ENCODE measurements at places on chromosomes 3 and 15.

DNA sequence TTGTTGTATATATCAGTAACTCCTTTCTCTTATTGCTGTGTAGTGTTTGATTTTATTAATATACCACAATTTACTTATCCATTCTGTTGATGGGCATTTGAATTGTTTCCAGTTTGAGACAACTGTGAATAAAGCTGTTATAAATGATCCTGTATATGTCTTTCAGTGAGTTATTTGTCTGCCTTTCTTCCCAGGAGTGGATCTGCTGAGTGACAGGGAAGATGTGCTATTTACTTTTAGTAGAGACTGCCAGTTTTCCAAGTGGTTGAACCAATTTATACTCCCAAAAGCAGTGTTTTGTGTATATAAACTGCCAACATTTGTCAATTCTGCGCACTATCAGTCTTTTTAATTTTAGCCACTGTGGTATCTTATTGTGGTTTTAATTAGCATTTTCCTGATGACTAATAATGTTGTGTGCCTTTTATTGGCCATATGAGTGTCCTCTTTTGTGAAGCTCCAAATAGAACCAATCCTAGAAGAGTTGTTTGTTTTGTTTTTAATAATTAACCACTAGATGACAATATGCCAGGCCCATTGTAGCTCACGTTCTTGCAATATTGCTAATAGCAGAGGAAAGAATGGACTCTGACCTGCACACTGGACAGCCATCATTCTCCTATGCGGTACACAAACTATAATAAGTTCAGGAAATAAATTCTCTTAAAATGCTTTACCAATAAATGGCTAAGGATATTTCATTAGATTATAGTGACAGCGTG lies 25.3 kb downstream of the TRANK1 start:
- DNase-seq = no peak

- no peak for DNase-seq
Measured at GRCh38 chr3:187006864-187007630, 76.7 kb downstream of the ST6GAL1 start.

DNA sequence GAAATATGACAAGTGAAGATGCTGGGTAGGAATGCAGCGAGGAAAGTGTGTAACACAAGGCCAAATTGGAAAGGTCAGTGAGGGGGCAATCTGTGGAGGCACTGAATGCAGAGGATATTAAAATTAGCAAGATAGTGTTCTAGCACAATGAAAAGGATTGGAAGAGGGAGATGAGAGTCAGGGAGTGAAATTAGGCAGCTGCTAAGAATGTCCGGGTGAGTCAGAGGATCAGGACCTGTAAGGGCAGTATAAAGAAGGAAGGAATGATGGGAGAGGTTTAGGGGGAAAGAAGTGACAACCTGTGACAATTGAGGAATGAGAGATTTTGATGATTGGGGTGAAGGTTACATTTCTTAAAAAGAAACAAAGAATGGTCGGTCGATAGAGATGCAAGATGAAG lies 103.5 kb downstream of the UBE3A start:
- DNase-seq = no peak

DNA sequence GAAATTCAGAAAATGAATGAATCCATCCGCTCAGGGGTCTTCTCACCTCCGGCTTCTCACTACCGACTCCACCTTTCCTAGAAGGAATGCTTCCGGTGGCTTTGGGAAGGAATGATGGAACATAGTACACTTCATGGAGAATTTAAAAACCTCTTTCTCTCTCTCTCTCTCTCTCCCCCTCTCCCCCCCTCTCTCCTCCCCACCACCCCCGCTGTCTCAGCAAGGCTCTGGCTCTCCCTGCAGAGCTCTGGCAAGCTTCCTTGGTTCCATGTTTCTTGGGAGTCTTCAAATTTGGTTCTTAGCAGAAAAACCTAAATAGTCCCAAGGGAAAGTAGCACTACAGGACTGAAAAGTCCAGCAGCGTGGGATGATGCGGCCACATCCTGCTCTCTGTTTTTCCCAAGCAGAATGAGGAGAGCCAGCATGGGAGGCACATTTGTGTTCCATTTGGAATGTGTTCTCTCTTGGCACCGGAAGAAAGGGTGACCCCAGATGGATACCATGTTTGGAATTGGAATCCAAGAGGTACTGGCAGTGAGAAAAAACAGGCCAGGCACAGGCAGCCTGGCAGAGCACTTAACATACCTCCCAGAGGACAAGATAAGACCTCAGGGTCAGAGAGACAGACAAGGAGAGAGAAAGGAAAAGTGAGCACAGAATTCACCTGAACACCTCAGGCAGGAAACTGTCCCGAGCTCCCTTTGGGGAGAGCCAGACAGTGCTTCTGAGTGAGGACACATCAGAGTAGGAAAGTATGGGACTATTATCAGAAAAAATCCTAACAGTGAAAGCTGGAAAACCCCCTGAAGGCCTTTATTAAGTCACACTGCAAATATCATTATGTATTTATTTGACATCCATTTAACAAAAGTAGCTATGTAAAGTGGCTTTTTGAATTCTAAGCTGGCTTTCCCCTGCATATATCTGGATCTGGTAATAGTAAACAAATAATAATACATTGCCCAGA lies at the start of gene POPDC2:
Gene POPDC2 (minus strand): TSS at position 116 of the 967 bp plus-strand sequence. CDS start 166 bp downstream, outside the sequence.
- no peak for DNase-seq

DNA sequence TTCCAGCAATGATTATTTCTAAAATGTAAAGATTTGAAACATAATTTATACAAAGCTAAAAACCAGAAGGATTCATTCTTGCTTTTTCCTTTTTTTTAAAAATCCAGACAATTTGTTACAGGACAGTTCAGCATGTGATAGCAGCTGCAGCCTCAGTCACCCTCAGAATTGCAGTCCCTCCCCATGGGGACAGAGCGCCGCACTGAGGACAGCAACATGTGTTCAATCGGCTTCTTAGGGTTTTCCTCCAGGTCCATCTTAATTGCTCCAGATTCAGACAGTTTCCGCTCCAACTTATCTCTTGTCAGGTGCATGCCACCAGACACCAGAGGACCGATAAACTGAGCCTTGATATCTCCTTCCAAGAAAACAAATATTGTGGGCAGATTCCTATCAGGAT lies 134.9 kb upstream of the TBC1D5 start:
- no peak for DNase-seq

- DNase-seq = no peak
Measured at GRCh38 chr3:58291671-58292338, 14.2 kb upstream of the RPP14 start.

- no peak for DNase-seq
Measured at GRCh38 chr3:162354356-162354755, 857.7 kb downstream of the OTOL1 start.

- no peak for DNase-seq
Measured at GRCh38 chr15:96264351-96264798, 66.1 kb upstream of the NR2F2 start.

DNA sequence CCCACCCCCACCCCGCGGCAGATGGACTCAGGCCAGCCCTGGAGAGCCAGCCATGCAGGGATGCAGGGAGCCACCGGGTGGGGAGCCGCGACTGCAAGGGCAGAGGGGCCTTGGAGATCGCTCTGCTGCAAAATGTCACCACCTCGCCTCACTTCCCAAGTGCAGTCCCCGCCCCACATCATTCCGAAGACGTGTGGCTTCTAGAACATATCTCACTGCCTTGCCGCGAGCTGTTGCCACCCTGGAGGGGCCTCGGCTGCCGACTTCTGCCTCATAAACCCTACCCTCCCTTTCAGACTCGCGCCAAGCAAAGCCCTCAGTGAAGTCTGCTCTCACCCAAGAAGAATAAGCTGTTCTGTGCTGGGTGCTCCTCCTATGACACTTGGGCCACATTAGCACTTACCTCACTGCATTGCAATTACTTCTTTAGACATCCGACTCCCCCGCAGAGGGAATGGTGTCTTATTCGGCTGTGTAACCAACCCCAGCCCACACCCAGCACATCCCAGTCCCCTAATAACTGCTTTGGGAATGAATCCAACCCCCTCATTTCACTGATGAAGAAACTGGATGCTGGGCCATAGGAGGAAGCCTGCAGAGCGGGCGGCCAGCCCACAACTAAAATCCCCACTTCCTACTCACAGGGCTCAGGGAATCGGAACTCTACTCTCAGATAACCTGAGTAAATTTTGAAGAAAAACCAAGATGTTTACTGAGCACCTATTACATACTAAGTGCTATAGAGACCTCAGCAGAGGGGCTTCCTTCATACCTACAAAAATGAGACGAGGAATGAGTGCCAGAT lies 8.6 kb downstream of the TLE3 start:
- no peak for DNase-seq

DNA sequence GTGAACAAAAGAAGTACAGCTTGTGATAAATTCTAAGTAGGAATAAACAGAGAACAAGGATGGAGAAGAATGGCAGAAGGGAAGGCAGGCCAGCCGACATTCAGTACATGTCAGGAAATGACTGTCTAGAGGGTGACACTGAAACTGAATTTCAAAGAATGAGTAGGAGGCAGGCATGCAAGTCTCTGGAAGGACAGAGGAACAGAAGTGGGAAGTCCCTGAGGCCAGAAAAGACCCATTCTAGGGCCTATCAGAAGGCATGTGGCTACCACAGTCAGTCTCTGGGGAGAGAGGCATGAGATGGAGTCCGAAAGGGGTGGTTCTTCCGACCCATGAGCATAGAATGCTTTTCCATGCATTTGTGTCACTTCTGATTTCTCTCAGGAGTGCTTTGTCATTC lies 243.5 kb upstream of the UBE2E2 start:
- DNase-seq = no peak

DNA sequence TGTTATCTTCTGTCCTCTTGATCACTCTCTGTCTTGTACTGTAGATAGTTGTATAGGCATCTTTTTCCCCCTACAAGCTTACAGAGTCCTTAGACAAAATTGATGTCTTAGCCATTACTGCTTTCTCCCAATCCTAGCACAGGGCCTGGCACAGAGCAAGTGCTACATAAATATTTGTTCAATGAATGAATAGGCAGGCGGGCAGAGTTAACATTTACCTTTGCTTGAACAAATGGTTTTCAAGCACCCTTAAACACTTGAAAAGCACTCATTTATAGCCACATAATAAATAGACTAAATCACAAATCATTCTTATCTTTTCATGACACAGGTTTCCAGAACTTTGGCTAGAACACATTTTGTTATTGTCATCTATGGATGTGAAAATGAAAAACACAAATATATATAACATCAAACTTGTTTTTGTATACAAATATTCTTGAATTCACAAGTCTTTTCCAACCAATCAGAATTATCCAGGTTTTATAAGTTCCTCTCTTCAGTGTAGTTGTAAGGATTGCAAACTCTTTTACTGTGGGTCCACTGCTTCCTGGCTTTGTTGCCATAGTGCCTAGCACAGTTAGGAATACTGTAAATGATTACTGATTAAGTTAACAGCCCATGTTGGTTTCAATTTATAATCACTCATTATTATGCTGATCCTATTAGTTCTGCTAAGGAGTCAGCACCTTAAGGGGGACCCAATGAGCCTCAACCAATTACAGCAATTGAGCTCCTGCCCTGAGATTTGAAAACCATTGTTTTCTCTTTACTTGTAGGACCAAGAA lies 61.9 kb downstream of the ISL2 start:
- DNase-seq = no peak

DNA sequence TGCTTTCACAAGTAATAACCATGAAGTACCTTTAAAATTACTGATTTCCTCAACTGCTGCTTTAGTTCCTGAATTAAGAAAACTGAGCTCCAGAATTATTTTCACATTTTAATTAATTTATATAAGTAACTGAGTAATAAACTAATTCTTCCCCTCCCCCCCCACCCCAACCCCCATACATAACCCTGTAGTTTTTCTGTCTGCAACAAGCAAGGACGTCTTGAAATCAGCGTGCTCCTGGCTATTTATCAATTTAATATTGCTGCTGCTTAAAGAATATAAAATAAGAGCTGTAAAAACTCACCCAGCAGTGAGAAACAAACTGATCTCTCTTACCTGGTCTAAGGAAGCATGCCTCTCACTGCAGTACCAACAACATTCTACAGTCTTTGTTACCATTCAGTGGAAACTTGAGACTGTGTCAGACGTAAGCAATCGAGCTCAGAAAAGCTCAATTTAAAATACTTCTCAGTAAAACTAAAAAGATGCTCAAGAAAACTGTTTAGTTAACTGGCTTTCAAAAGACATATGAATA lies 121.0 kb downstream of the TFDP2 start:
- DNase-seq = no peak

DNA sequence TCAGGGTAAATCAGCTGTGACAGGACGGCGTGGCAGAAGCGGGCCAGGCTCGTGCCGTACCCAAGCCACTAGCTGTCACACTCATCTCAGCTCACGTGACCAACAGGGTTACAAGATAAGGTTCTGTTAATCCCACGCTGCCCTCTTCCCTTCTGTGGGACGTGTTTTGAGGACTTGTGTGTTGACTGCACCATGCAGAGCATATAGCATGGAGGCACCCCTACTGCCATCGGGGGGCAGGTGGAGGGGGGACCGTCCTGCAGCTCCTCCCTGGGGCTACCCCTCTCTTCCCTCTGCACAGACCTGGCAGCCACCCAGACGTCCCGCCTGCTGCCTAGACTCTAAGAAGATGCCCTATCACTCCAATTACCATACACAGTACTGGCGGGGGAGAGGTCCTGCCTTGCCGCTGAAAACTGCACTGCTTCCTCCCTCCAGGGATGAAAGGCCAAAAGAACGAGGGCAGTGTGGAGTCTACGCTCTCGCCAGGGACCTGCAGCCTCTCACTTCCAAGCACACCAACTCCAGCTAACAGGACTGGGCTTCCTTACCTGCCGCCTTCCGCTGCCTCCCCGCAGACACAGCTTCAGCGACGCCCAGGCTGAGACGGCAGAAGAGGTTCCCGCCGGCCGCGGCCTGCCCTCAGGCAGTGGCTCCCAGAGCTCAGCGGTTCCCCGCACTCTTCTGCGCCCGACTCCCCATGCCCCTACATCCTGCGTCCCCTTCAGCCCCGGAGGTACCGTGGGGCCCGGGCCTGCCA lies at the start of gene TNK2:
Gene TNK2 (minus strand): TSS at position 618 of the 760 bp plus-strand sequence. CDS start 19,963 bp downstream, outside the sequence.
- DNase-seq = peak; percentile 50

All from activated naive CD4-positive, alpha-beta T cell treated with anti-CD3 and anti-CD28 coated beads, Interleukin-2, amount 50 U/mL, for 16 hours (primary cell).